ENCODE measurements at places on chromosomes 4 and X.

GRCh38 chr4:139575072-139575471, 19.1 kb upstream of the SETD7 start:
- DNase-seq = no peak

DNA sequence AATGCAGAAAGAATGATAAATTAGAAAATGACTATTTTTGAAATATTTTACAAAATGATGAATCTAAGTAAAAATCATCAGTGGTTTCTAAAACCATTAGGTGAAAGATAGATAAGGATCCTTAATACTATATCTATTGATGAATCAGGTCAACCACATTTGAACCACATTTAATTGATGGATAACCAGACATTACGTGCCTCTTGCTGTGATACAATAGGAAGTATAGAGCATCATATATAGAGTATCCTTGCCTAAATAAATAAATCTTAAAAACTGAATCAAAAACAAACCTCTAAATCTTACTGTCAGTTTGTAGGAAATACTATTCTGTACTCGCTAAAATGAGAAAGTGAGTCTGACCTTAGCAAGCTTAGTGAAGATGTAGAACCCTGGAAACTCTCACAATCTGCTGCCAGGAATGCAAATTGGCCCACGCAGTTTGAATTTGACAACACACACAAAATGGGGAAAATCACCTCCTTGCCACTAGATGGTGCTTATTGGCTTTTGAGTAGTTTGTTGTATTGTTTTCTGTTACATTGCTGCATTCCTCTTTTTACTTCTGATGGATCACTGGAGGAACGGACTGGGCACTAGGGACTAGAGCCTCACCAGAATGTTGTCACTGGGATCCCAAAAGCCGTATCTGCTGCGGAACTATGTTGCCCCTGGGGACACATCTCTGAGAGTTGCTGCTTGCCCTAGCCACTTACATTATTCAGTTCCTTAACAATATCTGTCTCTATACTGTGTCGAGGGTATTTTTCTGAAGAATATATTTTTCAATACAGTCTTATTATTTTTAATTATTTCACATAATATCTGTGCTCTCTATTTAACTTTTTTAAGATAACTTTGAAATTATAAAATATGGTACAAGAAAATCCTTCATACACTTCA, 25.4 kb upstream of the SLAIN2 start:
- DNase-seq = no peak

- DNase-seq = no peak
Observed at GRCh38 chrX:133535066-133535465, 119.8 kb upstream of the GPC4 start.

DNA sequence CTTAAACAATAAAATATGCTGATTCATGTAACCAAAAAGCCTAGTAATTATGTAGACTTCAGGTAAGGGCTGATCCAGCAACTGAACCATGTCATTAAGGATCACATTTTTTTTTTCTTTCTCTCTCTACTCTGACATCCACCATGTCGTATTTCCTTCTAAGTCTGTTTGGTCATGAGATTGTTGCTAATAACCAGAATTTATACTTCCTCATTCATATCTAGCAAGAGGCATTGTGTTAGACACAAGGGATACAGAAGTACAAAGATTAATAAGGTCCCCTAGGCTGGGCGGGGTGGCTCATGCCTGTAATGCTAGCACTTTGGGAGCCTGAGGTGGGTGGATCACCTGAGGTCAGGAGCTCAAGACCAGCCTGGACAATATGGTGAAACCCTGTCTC, 24.1 kb downstream of the PHEX start:
- DNase-seq = no peak

GRCh38 chr4:74023709-74024108, 14.8 kb downstream of the CXCL3 start:
- DNase-seq = no peak

GRCh38 chr4:40055511-40055862, 1.2 kb upstream of the N4BP2 start:
- DNase-seq = no peak

DNA sequence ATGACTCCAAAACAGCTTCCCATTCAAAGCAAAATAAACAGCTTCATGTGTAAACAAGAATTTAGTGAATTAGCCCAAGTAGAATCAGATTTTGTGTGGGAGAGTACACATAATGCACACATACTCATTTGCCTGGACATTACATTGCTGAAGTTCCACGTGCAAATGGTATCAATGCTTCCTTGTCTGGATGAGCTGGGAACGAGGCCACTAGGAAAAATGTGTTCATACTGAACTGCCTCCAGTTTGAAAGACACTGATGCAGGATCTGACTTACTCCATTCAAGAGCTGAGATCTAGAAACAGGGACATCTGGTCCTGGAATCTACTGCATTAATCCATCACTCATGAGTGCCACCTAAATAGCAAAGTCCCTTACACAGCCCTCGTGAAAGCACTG, 228.0 kb downstream of the APBB2 start:
- DNase-seq = no peak

- DNase-seq = no peak
Observed at GRCh38 chr4:48116582-48116981, 17.5 kb downstream of the TXK start.

DNA sequence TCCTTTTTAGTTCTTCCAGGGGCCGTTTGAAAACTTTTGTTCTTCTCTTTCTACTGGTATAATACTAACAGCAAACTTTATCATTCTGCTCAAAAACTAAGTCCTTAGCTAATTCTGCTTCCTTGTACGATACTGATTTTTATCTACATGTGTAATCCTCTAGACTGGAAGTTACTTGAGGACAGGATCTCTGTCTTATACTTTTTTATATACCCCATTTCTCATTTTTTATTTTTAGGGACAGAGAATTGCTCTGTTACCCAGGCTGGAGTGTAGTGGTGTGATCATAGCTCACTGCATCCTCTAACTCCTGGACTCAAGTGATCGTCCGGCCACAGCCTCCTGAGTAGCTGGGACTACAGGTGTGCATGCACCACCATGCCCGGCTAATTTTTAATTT, 2.2 kb downstream of the COX7B start:
- no peak for DNase-seq

DNA sequence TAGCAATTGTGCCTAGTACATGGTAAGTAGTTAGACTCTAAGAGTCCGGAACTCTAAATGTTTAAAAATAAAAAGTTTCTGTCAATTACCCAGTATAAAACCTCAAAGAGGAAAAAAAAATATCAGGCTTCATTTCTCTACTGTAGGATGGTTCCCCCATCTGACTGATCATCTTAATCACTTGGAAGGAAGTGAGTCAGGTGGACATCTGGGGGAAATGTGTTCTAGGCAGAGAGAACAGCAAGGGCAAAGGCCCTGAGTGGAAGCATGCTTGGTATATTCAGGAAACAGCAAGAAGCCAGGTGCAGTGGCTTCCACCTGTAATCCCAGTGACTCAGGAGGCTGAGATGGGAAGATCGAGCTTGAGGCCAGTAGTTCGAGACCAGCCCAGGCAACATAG, 2.9 kb upstream of the EIF1AX start:
- no peak for DNase-seq

DNA sequence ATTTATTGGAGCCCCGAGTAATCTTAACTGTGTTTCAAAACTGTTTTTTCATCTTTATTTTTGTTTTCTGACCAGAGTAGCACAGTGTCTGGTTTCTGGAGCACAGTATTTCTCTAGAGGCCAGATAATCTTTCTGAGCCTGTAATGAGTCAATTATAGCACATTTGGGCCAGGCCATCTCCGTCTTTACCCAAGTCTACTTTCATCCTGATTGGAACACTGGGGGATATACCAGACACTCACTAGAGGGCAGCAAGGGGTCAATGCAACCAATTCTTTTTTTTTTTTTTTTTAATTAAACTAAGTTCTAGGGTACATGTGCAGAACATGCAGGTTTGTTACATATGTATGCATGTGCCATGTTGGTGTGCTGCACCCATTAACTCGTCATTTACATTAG, 282.0 kb downstream of the ARHGAP24 start:
- DNase-seq = no peak

DNA sequence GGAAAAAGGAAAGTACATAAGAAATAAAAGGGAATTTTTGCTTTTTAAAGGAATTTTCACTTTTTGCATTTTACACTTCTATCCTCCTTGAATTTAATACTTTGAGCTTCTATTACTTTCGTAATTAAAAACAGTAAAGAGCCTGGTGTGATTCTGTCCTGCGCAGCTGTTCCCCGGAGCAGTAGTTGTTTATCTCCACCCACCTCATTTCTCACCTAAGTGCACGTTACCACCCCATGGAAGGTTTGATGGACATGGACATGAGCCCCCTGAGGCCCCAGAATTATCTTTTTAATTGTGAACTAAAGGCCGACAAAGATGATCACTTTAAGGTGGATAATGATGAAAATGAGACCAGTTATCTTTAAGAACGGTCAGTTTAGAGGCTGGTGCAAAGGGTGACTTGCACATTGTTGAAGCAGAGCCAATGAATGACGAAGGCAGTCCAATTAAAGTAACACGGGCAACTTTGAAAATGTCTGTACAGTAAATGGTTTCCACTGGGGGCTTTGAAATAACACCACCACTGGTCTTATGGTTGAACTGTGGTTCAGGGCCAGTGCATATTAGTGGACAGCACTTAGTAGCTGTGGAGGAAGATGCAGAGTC, 52.1 kb upstream of the TEX13D start:
- DNase-seq = no peak

GRCh38 chr4:36779601-36780000, 464.9 kb upstream of the NWD2 start:
- DNase-seq = no peak

DNA sequence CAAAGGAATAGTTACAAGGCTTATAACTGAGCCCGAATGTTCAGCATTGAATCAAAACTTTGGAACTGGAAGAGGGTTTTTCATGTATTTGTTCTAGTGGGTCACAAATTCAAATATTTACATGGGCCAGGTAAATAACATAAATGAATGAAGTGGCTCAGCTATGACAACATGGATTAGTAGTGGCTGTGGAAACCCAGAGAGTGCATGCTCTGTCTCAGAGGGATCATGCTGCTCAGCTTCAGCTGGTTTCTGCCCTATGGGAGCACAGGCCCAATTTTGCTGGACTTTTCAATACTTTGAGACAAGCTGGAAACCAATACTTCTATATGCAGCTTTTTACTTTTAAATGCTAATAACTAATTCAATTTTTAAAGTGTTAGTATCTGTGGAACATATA, 394.0 kb upstream of the TEX13C start:
- DNase-seq = no peak

DNA sequence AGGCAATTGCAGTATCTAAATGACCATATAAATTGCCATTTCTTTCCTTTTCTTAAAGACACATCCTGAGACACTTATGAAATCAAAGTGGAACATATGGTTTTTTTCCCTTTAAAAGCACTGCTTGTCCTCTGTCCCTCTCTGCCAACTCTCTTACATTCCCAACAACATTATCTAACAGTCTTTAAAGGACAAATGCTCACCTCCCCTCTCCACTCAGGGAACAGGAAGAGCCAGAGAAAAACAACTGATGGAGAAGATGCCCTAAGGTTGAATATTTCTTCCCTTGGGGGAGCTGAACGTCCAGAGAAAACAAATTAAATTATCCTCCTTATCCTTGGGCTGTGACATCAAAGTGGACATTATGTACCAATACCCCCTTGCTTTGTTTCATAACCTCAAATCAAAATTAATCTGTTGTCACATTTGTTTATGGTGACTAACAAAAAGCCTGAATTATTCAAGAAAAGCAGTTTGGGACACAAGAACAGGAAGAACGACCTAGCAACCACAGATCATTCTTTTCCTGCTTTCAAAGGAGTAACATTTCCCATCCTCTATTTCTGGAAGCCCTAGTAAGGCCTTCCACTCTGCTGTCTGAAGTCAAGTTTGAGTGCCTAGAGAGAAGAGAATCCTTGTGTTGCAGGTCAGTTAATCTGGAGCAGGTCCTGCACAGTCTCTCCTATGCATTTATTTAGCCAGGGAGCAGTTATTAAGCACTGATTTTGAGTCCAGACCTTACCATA, 52.6 kb upstream of the PAGE1 start:
- no peak for DNase-seq

GRCh38 chrX:45400027-45400779, 199.5 kb upstream of the DIPK2B start:
- no peak for DNase-seq

DNA sequence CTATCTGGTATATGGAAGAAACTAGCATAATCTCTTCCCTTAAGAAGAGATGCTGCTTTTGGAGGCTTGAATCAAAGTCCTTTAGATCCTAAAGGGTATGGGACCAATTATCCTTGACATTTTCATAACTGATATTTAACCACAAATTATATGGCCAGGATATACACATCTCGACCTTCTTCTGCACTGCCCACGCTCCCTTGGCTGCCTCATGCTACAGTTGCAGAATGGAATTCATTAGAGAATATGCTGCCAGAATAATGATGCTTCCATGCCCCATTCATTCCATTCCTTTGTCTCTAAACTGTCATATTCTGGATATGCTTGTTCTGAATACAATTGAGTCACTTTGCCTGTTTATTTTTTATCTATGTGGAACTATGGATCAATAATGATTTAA, 157.1 kb upstream of the PACRGL start:
- no peak for DNase-seq

DNA sequence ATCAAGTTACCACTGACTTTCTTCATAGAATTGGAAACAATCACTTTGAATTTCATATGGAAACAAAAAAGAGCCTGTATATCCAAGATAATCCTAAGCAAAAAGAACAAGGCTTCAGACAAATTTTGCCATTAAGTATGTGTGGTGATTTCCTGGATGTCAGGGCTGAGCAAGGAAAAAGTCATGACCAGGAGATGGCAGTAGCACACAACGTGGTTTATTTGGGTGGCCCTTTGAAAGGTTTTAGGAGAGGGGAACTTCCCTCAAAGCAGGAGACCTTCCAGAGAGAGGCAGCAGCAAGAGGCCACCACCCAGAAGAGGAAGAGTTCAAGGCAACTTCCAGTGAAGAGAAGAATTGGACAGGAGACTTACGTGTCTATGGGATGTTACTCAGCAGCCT, 18.1 kb upstream of the ZXDB start:
- DNase-seq = no peak

DNA sequence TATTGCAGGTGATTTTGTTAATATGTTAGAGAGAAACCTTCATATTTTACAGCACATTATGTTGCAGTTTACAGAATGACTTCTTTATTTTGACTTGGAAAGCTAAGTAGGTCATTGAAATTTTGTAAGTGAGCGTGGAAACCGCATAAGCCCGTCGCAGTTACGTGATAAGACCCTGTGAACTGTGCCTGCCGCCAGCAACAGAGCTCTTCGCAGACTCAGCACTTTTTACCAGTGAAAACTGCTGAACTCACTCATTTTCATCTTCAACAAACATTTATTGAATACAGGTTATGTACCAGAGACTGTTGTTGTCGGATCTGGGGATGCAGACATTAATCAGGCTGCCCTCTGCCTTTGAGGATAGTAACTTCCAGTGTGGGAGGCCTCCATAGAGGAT, 355.7 kb downstream of the HS3ST1 start:
- no peak for DNase-seq

GRCh38 chr4:183873409-183874185, 31.5 kb upstream of the STOX2 start:
- no peak for DNase-seq

- peak; percentile 35 for DNase-seq
Observed at GRCh38 chrX:23773601-23774175, 9.3 kb upstream of the SAT1 start.

All from activated CD4-positive, alpha-beta T cell treated with anti-CD3 and anti-CD28 coated beads for 1 hour (primary cell).